ENCODE measurements at places on chromosomes 1 and 21.

DNA sequence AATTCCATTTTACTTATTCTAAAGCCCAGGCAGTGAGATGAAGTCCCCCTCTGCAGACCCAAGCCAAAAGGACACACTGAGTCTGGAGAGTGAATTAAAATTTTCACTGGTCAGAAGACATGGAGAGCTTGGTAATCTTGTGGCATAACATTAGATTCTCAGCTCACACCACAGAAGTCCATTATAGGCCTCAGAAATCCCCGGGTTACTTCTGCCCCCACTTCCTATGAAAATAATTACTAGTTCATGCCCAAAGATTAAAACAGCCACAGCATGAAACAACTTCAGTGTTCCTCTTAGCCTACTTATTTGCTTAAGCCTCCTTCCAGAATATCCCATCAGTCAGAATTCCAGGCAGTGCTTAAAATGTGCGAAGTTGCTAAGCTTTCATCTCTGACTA lies 123.3 kb downstream of the ZC3H11B start:
- DNase-seq, result no peak

DNA sequence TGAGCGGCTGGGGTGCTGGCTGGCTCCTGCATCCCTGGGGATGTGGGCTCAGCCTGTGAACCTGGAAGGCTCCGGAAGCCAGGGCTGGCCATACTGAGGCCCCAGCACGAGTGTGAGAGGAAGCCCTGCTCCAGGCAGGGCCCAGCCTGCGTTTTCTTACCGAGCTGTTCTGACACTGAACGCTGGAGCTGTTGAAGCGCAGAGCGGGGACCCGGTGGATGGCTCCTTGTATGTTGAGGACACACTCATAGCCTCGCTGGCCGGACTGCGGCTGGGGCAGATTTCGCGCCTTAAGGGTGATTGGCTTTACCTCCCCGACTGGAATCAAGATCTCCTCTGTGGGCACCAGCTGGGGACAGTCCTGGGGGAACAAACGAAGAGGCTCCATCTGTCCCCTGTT lies 160.0 kb downstream of the PLXNA2 start:
- DNase-seq, result no peak

GRCh38 chr1:2823921-2824610 lies 22.6 kb upstream of the TTC34 start:
- DNase-seq, result no peak

GRCh38 chr1:153742411-153743142 lies 14.7 kb downstream of the INTS3 start:
- DNase-seq, result no peak

DNA sequence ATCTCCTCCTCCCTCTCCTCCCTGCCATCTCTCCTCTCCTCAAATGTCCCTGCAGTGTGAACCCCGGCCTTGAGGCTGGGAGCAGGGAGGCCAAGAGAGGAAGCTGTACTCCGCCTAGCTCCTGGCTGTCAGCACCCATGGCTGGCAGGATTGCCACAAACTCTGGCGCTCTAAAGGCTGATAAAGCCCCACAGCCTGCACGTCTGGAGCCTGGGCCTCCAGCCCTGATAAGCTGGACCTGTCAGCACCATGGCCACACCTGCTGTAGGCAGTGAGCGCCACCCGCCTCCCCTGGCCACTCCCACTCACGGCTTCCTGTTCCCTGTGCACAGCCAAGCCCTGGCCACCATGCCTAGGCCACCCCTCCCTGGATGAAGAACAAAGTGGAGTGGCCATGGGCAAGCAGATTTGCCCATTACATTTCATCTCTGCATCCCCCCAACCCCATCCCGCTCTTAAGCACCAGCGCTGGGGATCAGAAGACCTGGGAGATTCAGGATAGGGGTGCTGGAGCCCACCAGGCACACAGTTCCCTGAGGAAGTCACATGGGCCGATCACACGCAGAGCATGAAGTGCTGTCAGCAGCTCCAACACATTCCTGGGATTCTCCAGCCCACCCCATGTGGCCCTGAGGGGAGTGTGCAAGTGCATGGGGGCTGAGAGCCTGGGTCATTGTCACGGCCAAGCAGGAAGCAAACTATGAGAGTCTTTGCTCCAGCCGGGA lies 24.2 kb upstream of the NPPB start:
- DNase-seq, result no peak

- DNase-seq, result no peak
Measured at GRCh38 chr21:37507716-37508115, 141.1 kb downstream of the DYRK1A start.

DNA sequence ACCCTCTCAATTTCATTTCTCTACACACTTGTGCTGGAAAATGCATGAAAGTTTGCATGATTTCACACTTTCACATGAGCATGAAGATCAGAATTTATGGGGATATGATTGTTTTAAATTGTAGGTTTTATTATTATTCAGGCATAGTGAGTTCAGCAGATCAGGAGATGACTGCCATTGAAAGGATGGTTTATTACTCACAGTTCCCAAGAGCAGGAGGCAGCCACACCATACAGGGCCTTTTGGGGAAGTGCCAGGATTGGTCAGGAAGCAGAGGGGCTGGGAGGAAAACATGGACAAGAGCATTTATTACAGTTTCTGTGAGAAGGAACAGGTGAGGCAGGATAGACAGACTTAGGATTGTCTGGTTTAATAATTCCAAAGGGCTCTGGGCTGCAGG lies 114.6 kb upstream of the KCNJ15 start:
- DNase-seq, result no peak
